GM12865 (cell line): ENCODE measurements at places on chromosomes 1 and 21.
A peak's percentile ranks its signal among the peaks of the same experiment; 100 is the strongest.

DNA sequence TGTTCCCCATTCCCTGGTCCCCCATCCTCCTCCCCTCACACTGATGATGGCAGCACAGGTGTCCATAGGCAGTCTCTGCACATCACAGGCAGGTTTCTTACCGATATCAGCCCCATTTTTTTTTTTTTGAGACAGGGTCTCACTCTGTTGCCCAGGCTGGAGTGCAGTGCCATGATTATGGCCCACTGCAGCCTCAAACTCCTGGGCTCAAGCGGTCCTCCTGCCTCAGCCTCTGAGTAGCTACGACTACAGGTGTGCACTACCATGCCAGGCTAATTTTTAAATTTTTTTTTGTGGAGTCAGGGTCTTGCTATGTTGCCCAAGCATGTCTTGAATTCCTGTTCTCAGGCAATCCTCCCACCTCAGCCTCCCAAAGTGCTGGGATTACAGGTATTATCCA lies 28.9 kb upstream of the SDHB start:
- DNase-seq, result no peak

GRCh38 chr1:185373813-185374529 lies 56.9 kb upstream of the IVNS1ABP start:
- no peak for DNase-seq

DNA sequence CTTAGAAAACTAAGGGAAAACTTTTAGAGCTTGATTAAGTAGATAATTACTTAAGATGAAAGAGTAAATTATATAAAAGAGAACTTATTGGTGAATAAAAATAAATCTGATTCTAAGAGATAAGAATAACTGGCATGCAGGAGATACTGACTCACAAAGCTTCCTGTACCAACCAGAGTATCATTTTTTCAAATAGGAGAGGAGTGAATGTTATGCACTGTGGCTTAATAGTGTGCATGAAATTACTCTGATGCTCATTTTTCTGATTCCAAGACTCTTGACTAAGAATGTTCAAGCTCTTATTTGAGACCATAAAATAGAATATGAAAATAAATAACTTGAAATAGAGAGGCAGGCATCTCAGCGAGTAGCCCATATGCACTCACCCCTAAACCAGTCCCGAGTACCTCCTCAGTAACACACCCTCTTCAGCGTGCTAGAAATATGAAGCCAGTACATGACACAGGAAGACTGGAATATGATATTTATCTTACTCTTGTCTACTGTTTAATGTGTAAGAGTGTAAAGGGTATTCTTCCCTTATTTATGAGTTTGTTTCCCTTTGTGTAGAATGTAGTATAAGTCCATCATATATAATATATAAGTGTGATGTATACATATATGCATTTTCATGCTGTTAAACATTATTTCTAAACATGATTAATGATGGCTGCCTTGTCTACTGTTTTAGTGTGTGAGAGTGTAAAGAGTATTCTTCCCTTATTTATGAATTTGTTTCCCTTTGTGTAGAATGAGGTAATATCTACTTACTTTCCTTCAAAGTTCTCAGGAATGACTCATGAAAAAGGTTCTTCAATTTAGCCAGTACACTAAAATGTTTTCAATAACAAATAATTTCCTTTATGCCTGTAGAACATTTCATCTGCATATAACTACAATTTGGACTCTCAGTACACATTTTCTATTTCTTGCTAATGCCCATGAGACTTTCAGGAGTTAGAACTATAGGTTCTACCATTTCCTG lies 99.2 kb upstream of the PALMD start:
- DNase-seq, result no peak

DNA sequence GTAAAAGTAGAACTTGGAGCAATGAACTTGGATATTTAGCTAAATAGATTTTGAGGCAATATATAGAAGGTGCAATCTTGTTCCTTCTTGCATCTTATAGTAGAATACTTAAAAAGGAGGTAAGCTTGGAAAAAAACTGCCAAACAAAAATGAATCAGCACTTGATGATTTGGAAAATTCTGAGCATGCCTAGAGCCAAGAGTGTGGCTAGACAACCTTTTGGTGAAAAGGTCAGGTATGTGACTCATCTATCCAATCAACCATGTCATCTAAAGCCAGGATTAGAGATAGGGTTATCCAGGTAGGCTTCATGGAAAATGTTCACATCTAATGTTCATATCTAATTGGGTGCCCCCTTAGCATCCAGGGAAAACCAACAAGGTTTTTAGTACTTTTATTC lies 515.0 kb downstream of the COL11A1 start:
- DNase-seq, result no peak

GRCh38 chr1:203492748-203493130 lies 1.2 kb upstream of the OPTC start:
- DNase-seq, result no peak

DNA sequence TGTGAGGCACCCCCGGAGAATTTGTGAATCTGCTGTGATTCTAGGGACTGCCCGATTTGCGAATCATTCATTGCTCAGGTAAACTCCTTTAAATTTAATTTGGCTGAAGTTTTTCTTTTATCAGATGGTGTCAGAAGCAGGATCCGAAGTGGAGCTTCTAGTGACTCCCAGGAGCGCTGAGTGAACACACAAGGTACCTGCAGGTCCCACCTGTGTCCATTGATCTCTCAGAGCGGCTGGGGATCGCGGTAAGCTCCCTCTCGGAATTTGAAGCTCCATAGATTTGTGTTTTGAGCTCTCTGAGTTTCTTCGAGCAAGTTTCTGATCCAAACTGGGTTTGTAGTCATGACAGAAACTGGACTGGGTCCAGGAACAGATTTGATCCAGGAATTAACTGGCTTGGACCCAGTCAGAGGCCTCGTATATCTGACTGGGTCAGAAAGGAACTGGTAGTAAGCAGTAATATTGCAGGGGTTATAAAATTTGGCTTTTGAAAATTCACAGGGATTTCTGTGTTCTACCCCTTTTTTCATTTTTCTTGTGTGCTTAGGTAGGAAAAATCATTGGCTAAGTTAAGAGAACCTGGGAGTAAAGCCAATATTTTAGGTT lies 56.2 kb upstream of the EDEM3 start:
- no peak for DNase-seq

- no peak for DNase-seq
Measured at GRCh38 chr1:233647073-233647472, 33.2 kb downstream of the KCNK1 start.

- no peak for DNase-seq
Measured at GRCh38 chr21:41304068-41304720, 12.4 kb upstream of the FAM3B start.

GRCh38 chr1:27576806-27577227 lies 27.1 kb downstream of the AHDC1 start:
- DNase-seq, result no peak

DNA sequence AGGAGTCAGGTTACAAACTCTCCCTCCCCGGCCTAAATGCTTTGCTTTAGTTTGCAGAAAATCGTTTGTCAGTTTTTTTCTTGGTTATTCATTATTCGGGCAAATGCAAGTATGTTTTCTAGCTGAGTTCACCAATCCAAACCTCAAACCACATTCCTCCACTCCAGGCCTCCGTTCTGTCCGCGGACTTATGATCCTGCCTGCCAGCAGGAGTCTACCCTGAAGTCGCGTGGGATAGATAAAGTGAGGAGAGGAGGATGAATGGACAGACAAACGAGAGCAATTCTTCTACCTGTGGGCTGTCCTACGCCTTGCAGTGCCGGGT lies 1.3 kb downstream of the ADAMTS1 start:
- no peak for DNase-seq

DNA sequence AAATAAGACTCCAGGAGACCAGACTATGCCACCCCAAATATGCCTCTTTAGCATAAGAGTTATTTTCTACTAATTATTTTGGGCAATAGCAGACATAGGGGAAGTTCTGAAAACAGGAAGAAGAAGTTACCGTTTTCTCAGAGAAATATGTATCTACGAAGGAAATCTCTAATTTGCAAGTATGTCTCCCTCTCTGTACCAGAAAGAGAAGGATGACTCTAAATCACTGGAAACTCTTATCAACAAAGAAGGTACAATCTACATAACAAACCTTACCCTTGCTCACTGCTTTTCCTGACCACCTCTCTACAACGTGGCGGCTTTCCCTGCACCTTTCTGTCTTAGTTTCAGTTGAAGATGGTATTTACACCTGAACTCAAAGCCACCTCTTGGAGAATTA lies 49.0 kb downstream of the OMA1 start:
- no peak for DNase-seq

DNA sequence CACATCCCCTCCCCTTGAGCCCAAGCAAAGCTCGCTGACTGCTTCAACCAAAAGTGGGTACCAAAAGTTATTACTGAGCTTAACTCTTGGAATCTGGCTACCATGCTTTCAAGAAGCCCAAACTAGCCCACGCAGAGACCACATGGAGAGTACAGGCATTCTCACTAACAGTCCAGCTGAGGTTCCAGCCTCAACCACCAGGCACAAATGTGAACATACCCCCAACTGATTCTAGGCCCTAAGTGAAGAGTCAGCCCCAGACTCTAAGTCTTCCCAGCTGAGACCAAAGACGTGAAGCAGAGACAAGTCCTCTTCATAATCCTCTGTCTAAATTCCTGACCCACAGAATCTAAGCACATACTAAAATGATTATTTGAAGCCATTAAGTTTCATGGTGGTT lies 36.8 kb downstream of the EVI5 start:
- no peak for DNase-seq

DNA sequence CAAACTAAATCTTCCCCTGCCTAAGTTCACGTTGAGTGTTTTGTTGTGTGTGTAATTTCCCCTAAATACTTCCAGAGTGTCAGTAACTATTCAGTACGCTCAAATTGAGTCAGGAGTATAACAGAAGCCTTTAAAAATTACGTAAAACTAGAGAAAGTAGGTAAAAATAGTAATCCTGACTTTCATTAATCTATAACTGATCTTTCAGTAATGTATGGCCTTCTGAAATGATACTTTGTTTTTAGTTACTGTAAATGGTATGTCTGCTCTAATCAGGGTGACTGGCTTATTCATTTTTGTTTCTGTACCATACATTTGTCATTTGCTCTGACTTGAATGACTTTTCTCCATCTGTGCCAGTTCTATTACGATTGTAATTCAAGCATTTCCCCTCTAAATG lies 29.4 kb downstream of the MIER1 start:
- no peak for DNase-seq

GRCh38 chr1:91078859-91079258 lies 57.0 kb upstream of the ZNF644 start:
- DNase-seq, result no peak

GRCh38 chr21:41593760-41594138 lies 85.8 kb upstream of the TMPRSS2 start:
- DNase-seq, result no peak

GRCh38 chr1:7225711-7226505 lies 440.7 kb downstream of the CAMTA1 start:
- no peak for DNase-seq

DNA sequence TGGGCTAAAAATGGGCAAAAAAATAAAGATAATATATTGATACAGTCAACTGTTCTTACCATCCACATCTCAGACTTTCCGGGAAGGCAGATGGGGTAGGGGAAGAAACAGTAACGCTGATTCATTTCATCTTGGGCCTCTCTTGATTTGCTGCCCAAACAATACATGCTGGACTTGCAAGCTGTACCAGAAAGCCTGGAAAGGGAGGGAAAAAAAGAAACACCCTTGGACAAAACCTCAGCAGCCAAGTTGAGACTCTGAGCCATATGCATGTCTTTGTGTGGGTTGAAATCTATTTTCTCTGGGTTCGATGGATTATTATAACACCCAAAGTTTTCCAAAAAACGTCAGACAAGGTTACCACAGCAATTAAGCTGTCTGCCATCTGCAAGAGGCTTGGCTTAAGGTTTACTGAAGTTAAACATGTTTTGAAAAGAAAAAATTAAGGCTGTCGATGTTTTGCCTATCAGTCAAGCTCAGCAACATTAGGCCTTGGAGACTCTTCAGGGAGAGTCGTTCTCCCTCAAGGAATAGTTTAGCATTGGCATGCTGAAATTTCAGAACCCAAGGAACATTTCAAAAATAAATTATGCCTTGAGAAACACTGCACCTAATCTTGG lies 71.2 kb downstream of the PSMG1 start:
- no peak for DNase-seq

GRCh38 chr1:171122893-171123292 lies 32.2 kb downstream of the FMO3 start:
- no peak for DNase-seq

DNA sequence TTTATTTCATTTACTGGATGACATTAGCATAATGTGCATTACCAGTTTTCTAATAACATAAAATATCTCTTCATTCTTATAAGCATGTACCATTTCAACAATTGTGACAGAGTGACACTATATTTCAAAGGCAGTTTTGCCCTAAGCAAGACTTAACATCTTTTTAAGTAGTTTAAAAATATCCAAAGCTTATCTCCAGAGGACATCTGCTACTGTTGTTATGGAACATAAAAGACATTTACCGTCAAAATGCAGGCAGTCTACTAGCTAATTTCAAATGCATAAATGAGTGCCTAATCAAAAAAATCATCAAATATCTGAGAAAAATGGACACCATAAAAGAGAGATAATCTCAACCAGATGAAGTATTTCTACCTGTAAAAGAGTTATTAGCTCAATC lies 782.4 kb upstream of the BRINP3 start:
- DNase-seq, result no peak

DNA sequence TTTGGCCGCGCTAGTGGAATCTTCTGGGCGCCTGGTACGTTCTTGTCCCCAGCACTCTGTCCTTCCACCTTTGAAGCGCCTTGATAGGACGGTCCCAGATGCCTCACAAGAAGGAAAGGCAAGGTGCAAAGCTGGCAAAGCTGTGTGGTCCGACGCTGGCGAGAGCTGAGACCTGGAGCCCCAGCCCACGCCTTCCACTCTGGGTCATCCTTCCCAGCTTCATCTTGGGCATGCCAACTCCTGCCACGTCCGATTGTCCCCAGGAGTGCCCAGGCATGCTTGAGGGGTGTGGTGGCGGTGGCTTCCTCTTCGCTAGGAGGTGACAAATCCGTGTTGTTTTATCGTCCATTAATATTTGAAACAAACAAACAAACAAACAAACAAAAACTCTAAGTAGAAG lies 123.9 kb upstream of the DPYD start:
- DNase-seq, result no peak

DNA sequence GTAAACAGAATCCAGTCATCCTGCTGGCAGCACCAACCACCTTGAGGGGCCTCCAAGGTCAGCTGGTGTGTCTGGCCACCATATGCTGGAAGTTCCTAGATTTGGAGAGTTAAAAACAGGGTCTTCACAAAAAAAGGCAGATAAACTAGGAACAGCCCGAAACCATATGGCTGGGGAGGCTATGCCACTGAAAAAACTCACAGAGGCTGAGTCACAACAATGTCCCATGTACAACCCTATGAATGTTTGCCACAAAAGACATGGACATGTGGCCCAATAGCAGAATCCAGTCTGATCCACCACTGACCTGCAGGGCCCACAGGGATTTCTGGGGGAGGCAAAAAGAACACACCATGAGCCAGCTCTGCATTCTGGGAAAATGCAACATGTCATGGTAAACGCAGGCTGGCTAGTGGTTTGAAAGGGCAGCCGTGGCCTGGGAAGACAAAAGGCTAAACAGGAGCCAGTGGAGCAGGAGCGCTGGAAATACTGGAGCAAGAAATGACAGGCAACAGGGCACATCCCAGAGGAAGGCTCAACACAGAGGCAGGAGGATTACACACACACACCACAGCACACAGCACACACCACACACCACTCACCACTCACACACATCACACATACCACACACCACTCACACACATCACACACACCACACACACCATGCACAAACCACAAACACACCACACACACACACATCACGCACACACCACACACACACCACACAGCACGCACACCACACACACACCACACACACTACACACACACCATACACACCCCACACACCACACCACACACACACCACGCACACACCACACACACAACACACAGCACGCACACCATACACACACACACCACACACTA lies 55.4 kb downstream of the HSF2BP start:
- DNase-seq, result no peak

- peak; percentile 13 for DNase-seq
Measured at GRCh38 chr1:209815931-209816341, 10.0 kb upstream of the IRF6 start.
